ENCODE measurements at places on chromosomes 7 and 10. TPM values are rescaled to one million over a fixed set of nuclear protein-coding genes. Genes with fewer than 3 reads are reported as not detected.
A peak's percentile ranks its signal among the peaks of the same experiment; 100 is the strongest.

The CDHR3 gene
- 1.7 TPM for total RNA-seq

DNA sequence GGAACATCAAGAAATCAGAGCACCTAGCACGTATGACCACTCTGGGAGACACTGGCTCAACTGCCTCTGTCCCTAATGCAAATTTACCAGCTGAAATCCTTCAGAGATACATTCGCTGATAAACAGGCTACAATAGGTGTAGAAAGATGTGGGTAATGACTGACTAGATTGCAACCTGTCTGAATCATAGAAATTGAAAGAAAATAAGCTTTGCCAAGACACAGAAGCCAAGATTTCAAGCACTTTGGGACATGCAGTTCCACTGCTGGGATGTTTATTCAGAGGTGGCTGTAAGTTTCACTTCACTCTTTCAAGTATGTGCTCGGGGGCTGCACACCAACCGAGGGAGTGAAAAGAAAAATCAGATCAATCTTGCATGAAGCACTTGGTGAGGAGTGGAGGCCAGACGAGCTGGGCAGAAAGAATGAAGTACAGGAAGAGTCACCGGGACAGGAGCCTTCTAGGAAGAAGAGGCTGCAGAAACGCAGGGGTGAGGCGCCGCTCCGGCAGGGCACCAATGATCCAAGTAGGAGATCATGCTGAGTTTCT is 276.7 kb downstream of the PARD3 start:
- DNase-seq: no peak

The CALN1 gene
- total RNA-seq: not detected

- peak; percentile 90 for DNase-seq
Observed at GRCh38 chr10:22620140-22620857, 94.1 kb downstream of the PIP4K2A start.

- no peak for DNase-seq
Observed at GRCh38 chr7:123755338-123755737, 6.5 kb upstream of the WASL start.

The DPP6 gene
- not detected for total RNA-seq

DNA sequence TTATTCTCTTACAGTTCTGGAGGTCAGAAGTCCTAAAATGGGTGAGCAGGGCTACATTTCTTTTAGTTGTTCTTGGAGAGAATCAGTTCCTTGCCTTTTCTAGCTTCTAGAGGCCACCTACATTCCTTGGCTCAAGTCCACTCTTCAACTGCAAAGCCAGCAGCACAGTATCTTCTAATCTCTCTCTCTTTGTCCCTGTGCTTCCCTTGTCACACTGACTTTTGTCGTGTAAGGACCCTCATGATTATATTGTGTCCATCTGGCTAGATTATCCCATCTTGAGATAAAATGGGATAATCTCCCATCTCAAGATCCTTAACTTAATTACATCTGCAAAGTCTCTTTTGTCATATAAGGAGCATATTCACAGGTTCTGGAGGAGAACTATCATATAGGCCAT is 359.0 kb downstream of the ADRA2A start:
- no peak for DNase-seq

The HYCC1 gene
- total RNA-seq: 53.0 TPM

The PAX4 gene
- total RNA-seq: not detected

The MKX gene
- total RNA-seq: 0.11 TPM

The TCERG1L gene
- total RNA-seq: not detected

The PLXNA4 gene
- not detected for total RNA-seq

The NACAD gene
- total RNA-seq: 4.4 TPM

The CPXM2 gene
- not detected for total RNA-seq

The PON3 gene
- total RNA-seq: 2.0 TPM

GRCh38 chr10:43692051-43692825 is 43.6 kb upstream of the ZNF32 start:
- no peak for DNase-seq

DNA sequence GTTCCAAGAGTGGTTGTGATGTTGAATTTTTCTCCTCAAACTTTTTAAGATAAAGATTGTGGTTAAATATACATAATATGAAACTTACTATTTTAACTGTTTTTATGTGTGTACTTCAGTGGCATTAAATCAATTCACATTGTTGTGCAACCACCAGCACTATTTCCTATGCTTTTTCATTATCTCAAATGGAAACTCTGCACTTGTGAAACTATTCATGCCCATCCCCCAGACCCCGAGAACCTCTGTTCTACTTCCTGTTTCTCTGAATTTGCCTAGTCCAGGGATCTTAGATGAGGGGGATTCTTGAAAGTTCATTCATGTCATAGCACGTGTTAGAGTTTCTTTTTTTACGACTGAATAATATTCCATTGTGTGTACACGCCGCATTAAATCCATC is 67.0 kb downstream of the WDR37 start:
- no peak for DNase-seq

DNA sequence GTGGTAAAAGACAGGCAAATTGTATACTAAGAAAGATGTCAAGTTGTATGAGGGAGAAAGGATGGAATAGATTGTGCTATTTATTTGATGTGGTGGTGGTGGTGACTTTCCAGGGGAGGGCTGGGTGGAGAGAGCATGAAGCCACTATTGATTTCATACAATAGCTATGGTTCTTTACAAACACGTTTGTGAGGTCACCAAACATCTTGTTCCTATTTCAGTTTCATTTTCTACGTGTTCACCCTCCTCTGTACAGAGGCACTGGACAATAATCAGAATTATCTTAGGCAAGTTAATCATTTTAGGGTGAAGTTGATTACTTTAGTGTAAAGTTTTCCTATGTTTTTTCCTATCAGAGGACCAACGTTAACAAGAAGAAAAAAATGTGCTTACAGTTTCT is 10.3 kb upstream of the CNTNAP2 start:
- no peak for DNase-seq

- no peak for DNase-seq
Observed at GRCh38 chr7:98250789-98251188, 1.2 kb downstream of the TECPR1 start.
